ENCODE measurements at places on chromosomes 2 and 18.

DNA sequence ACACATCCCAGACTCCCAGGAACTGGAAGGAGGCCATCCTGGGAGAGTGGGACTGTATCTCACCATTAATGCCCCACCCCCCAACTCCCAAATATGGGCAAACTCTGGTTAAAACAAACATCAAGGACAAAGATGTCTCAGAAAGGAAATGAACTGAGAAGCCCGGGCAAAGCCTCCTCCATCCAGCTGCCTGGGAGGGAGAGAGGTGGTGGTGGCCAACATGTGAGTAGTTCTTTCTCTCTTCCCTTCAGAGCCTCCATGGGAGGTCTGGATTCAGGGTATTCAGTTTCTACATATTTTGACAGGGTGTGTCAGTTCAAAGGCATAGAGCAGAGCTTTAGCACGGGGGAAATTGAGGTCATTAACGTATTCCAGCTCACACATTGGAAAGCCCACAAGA lies 57.5 kb downstream of the CXCR4 start:
- DNase-seq, result no peak

DNA sequence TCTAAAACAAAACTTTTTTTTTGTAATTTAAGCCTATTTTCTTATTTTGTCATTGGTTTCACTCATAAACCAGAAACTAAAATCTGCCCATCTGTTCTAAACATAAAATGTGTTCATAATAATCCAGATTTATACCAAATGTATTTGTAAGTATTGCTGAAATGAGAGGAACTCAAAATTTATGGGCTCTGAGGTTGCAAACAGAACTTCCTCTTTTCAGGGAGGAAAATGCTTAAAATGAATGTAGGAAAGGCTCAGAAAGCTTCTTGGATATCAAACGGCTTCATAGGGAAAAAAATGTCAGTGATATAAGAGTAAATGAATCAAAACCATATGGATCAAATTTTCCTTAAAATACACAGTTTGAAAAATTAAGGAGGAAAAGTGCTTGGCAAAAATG lies 83.9 kb downstream of the PAX3 start:
- DNase-seq, result no peak

DNA sequence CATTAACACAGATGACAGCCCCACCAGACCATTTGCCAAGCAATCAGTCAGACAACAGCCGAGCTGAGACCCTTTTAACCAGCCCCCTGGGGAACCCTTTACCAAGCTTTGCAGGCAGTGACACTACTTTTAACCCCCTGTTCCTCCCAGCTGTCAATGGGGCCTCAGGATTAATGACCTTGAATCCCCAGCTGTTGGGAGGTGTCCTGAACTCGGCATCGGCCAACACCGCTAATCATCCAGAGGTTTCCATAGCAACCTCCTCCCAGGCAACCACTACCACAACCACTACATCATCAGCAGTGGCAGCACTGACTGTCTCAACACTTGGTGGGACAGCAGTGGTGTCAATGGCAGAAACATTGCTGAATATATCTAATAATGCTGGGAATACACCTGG lies 160.9 kb upstream of the EPC2 start:
- DNase-seq, result no peak

- no peak for DNase-seq
These were observed 26.1 kb upstream of the REG3G start for GRCh38 chr2:78999406-78999805.

DNA sequence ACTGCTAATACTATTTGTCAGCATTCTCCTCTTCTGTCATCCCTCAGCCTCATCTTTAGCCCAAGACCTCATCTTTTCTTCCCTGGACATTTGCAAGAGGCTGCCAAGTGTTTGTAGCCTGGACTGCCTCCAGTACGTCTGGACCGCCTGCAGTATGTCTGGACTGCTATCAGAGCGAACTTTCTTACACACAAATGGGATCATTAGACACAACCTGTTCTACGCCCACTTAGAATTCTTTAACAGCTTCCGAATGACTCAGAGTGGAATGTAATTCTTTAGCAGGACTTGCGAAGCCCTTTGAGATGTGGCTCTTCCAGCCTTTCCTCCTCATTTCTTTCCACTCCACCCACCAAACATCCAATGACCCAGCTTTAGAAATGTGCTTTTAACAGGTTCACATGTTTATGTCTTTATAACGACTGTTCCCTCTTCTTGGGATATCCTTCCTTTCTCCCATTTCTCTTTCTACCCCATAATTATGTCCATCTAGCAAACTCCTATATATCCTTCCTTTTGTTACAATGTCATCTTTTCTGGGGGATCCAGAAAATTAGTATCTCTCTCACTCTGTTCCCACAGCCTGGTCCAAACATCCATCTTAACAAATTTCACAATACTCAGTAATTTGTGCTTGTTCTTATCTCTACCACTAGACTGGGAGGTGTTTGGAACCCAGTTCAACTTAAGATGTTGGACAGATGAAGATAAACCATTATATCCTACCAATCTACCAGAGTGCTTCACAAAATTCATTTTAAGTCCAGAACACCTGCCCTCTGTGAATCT lies 171.3 kb upstream of the PGAP1 start:
- no peak for DNase-seq

DNA sequence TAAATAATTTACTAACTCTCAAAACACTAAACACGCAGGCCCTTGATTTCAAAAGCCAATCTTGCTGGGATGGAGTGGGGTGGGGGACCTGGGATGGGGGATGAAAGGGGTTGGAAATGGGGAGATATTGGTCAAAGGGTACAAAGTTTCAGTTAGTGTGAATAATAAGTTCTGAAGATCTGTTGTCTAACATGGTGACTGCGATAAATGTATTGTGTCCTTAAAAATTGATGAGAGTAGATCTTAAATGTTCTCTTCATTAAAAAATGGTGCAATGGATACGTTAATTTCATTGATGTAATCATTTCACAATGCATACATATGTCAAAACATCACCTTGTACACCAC lies 505 bp upstream of the ACYP2 start:
- DNase-seq, result no peak

- DNase-seq, result no peak
These were observed 32.4 kb upstream of the SLC3A1 start for GRCh38 chr2:44242904-44243303.

DNA sequence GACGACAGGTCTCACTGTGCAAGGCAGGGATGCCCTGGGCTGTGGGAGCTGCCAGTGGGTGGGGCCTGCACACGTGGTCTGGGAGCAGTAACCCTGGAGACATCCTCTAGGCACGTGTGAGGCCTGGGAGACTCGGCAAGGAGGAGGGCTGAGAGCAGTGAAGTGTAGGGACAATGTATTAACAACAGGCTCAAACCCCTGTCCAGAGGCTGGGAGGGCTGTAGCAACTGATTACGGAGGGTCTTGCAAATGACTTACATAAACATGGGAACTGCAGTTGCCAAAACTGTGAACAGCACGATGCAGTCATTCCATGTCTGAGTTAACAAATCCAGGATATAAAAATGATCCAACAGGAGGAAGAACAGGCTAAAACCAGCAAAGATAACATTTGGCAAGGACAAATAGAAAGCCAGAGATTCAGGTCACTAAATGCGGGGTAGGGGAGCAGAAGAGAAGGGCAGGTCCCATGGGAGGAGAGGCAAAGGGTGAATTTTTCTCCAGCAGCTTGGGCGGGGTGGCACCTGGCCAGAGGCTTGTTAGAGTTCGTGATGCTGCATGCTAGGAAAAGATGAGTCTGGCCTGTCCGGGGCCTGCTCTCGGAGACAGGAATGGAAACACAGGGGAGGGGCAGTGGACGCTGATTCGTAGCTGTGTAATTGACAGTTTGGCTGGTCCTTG lies 44.9 kb downstream of the CYP27C1 start:
- DNase-seq, result no peak

GRCh38 chr2:48530033-48530811 lies at the start of gene STON1:
STON1 (plus strand) TSS chr2:48530154; CDS start chr2:48580634, 50,480 bp downstream.
- peak; percentile 56 for DNase-seq

DNA sequence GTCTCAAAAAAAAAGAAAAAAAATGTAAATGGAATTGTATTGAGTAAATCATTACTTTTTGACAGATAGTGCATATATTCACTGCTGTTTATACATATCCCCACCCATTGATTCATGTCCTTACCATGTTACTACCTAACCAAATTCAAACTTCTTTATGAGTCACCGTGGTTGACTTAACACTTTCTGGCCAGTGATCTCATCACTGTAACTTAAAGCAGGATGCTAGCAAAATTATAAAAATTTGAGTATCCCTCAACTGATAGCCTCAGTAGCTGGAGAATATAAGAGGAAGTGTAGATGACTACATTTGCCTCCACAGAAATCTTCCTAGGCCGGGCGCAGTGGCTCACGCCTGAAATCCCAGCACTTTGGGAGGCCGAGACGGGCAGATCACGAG lies 13.4 kb downstream of the CNOT9 start:
- DNase-seq, result no peak

DNA sequence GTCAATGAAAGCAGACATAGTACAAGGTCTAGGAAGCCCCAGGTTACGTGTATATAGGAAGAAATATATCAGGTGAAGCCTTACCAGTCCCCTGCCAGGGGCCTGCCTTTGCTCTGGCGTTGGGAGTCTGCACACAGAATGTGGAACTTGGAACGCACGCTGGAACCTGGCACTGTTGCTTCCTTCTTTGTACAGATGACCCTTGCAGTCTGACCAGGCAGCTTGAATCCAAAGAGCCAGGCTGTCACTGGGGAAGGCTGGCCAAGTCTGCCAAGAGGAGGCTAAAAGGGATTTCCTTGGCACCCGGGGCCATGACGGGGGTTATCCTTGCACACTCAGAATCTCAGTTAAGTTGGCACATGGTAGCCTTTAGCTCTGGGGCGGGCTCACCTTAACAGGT lies 39.5 kb downstream of the TMEM247 start:
- no peak for DNase-seq

DNA sequence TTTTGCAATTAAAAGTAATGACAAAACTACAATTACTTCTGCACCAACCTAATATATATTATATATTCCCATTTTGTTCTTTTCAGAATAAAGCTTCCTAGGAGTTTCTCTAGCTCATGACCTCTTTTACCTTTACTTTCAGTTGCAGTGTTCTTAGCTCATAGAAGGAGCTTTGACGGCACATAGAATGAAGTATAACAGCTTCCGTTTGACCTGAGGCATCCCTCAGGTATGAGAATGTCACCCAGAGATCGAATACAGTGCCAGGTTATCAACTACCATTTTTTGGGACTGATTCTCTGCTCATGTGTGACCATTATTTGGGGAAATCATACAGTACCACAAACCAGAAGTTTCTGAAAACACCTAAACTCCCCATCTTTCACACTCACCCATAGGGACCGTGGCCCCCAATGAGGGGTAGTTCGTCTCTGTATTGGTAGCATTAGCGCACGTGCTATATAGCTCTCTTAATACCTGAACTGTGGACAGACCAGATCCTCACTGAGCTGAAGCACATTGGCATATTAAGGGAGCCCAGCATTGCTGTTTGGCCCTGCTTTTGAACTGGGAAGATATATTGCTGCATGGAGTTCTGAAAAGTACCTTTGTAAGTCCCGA lies 123.0 kb downstream of the SPTBN1 start:
- no peak for DNase-seq

GRCh38 chr2:232666051-232666805 lies 30.9 kb upstream of the GIGYF2 start:
- no peak for DNase-seq

DNA sequence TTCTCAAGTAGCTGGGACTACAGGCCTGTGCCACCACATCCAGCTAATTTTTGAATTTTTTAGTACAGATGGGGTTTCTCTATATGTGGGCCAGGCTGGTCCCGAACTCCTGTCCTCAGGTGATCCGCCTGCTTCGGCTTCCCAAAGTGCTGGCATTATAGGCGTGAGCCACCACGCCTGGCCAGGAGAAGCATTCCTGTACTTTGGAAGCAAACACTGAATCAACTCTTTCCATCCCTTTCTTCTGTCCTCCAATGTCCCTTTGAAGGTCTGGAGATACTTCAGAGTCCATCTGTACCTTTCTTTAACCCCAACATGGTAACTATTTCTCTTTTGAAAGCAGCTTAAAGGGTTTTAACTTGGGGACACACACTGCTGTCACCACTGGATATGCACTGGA lies 23.6 kb upstream of the MAP4K4 start:
- no peak for DNase-seq

DNA sequence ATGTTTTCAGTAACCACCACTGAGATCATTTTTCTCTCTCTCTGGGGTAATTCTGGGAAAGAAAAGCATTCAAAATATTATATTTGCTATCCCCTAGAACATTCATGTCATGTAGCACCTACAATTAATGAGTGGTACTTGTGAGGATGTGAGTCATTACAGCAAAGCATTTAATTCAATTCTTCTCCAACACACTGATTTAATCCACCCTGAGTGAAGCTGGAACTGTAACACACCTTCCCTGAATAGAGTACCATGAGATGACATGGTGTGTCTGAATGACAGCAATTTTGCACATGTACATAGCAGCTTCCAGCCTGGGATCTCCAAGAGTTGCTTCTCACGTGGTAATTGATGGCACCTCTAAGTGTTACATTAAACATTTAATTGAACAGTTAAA lies 207.1 kb upstream of the SLC14A2 start:
- no peak for DNase-seq

- no peak for DNase-seq
These were observed 846.4 kb upstream of the ZEB2 start for GRCh38 chr2:145366341-145366740.

DNA sequence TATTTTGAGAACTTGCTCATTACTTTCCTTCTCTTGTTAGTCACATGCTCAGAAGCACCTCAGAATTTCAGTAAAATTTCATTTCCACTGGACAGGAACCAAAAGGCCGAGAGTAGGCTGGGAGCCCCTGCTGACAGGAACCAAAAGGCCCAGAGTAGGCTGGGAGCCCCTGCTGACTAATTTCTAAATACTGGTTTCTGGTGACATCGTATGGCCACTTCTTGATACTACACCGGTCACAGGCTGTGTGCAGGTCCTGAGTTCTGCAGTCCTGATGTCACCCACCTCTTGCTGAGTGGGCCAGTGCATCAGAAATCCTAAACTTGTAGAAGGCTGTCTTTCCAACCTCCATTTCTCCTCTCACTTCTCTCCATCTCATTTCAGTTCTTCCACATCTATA lies 17.7 kb upstream of the EN1 start:
- DNase-seq, result peak; percentile 37

- DNase-seq, result peak; percentile 86
These were observed at the start of gene PPP4R1 for GRCh38 chr18:9614401-9615279. PPP4R1 (minus strand) TSS chr18:9614559; CDS start chr18:9614484, 75 bp downstream.

GRCh38 chr2:49369650-49370049 lies 215.3 kb upstream of the FSHR start:
- DNase-seq, result no peak

- DNase-seq, result no peak
These were observed 44.6 kb downstream of the TBC1D8 start for GRCh38 chr2:101106453-101107181.

GRCh38 chr18:49834258-49834657 lies 20.9 kb upstream of the ACAA2 start:
- DNase-seq, result no peak

- no peak for DNase-seq
These were observed 86.7 kb upstream of the RANBP2 start for GRCh38 chr2:108632332-108633160.

- DNase-seq, result no peak
These were observed 4.1 kb downstream of the REG1B start for GRCh38 chr2:79083597-79084251.

GRCh38 chr2:197255543-197255942 lies 55.0 kb downstream of the ANKRD44 start:
- DNase-seq, result peak; percentile 61

GRCh38 chr2:20755132-20755800 lies 67.6 kb downstream of the LDAH start:
- DNase-seq, result no peak

- DNase-seq, result no peak
These were observed 47.8 kb downstream of the PHLPP1 start for GRCh38 chr18:62763101-62763521.

Measured in DND-41 (cell line).